ENCODE measurements at places on chromosomes 1 and 21.

DNA sequence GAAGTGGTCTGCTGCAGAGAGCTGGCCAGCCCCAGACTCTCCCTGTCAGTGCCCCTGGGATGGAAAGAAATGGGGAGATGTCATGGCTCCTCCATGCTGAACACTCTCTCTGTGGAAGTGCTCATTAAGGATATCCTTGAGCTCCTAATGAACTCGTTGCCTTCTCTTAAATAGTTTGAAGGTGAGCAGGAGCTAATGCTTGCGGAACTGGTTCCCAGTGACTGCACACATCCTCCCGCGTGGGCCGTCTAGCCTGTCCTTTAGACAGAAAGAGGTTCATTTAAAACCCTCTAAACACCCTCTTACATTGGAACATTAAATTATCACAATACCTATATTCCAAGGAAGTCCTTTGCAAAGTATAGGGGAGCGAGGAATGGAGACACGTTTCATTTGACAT lies 5.9 kb upstream of the WDR64 start:
- H3K4me1 ChIP-seq = no peaks in the 10 kb centered on the region
- no peaks in the 10 kb centered on the region for H3K36me3 ChIP-seq
- DNase-seq = no peak
- H3K27me3 ChIP-seq = no peaks in the 10 kb centered on the region
- H3K4me3 ChIP-seq = no peak overlapping the region

GRCh38 chr1:185917646-185918045 lies 183.5 kb downstream of the HMCN1 start:
- H3K27ac ChIP-seq = no peak overlapping the region
- H3K36me3 ChIP-seq = no peaks in the 10 kb centered on the region
- DNase-seq = no peak
- H3K4me1 ChIP-seq = peaks cover 3% of the 10 kb centered on the region
- no peak overlapping the region for H3K4me3 ChIP-seq
- no peaks in the 10 kb centered on the region for H3K27me3 ChIP-seq

DNA sequence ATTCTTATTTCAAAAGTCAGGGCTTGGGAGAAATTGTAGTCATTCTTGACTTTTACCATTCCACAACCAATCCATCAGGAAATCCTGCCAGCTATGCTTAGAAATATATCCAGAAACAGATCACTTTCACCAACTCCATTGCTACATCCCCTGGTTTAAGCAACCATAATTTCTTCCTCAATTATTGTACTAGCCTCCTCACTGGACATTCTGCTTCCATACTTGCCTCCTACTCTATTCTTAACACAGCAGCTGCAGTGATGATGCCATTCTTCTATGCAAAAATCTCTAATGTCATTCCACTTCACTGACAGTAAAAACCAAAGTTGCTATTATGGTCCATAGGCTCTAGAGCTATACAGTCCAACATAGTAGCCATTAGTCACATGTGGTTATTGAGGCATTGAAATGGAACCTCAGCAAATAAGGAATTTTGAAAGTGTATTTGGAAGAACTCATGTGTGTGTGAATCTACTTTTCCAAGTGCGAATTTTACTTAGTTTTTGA lies 110.7 kb upstream of the KIAA0040 start:
- no peaks in the 10 kb centered on the region for H3K4me1 ChIP-seq
- no peak for DNase-seq
- no peaks in the 10 kb centered on the region for H3K27me3 ChIP-seq
- no peaks in the 10 kb centered on the region for H3K36me3 ChIP-seq

DNA sequence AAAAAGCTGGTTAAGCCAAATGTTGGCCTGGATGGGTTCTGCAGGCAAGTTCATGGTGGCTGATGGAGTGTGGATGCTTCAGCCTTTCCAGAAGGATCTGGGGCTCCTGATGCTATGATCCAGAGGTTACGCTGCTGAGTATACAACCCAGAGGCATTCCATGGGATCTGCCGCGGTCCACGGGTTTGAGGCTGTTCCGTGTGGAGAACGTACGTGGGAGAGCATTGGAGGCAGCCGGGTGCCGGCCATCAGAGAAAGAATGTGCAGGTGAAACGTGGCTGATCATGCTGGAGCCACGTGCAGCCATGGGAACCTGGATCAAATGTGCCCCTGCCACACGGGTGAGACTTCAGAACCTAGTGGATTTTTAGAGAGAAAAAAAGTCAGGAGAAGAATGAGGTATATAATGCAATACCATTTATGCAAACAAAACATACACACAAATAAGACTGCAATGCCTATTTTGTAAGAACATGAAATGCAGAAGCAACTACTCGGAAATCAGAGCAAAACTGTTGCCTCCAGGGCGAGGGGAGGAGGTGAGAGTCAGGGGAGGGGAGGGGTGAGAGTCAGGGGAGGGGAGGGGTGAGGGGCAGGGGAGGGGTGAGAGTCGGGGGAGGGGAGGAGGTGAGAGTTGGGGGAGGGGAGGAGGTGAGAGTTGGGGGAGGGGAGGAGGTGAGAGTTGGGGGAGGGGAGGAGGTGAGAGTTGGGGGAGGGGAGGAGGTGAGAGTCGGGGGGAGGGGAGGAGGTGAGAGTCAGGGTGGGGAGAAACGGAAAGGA lies 116.5 kb upstream of the C1orf174 start:
- H3K36me3 ChIP-seq = no peaks in the 10 kb centered on the region
- no peaks in the 10 kb centered on the region for H3K4me1 ChIP-seq
- H3K4me3 ChIP-seq = no peak overlapping the region
- no peak overlapping the region for H3K27ac ChIP-seq

DNA sequence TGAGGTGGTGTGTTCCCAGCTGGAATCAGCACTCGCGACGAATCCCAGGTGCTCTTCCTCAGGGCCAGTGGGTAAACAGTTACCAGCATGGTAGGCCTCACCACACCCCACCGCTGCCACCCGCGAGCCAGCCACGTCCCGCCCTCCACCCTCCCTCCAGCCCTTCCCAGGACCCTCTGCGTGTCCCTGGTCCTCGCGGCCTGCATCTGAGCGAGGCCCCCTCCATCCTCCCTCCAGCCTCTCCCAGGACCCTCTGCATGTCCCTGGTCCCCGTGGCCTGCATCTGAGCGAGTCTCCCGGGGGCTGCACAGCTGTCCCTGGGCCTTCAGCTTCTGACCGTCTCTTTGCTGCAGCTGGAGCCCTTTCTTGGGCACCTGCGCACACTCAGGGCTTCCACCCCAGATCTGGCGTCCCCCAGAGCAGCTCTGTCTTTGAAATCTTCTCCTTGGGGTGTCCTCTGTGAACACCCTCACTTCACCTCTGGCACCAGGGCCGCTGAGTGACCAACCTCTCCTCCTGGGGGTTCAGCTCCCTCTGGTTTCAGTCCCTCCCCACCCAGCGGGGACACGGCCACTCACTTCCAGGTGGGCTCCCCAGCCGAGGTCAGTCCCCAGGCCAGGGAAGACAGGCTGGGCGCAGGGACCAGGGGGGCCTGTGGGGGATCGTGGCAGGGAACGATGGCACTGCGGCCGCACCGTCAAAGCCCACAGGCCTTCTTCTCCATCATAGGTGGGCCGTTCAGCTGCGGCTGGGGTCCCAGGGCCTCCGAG lies 57.8 kb upstream of the COL6A2 start:
- H3K4me1 ChIP-seq = 0 out of 2 replicates have a peak, but pooled peaks cover 1% of the 10 kb centered on the region
- no peak overlapping the region for H3K4me3 ChIP-seq
- H3K27me3 ChIP-seq = no peaks in the 10 kb centered on the region
- DNase-seq = no peak

- no peaks in the 10 kb centered on the region for H3K4me1 ChIP-seq
- no peak for DNase-seq
- H3K4me3 ChIP-seq = no peak overlapping the region
- H3K27me3 ChIP-seq = no peaks in the 10 kb centered on the region
- no peak overlapping the region for H3K27ac ChIP-seq
Observed at GRCh38 chr1:18463984-18464664, 16.6 kb upstream of the KLHDC7A start.

DNA sequence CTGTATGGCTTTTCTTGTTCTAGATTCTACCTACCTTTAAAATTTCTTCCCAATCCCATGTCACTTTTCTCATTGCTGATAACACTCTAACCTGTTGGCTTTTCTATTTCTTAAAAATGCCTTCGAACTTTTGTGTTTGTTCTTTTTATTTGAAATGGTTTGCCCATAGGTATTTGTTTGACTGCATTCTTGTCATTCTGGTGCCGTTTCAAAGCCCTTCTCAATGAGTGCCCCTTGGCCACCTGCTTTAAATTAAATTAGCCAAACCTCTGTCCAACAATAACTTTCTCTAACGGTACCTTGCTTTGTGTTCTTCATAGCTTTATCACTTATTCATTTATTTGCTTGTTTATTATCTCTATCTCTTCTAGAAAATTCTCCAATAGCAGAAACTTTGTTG lies 38.9 kb downstream of the KCTD3 start:
- no peaks in the 10 kb centered on the region for H3K4me1 ChIP-seq
- H3K36me3 ChIP-seq = no peaks in the 10 kb centered on the region
- H3K27me3 ChIP-seq = no peaks in the 10 kb centered on the region
- no peak overlapping the region for H3K27ac ChIP-seq
- DNase-seq = no peak

Data from iPS DF 6.9 (cell line).